T-helper 2 cell (primary cell): ENCODE measurements at places on chromosomes 4 and X.

- no peak for DNase-seq
Measured at GRCh38 chr4:98480535-98480934, 177.9 kb downstream of the TSPAN5 start.

DNA sequence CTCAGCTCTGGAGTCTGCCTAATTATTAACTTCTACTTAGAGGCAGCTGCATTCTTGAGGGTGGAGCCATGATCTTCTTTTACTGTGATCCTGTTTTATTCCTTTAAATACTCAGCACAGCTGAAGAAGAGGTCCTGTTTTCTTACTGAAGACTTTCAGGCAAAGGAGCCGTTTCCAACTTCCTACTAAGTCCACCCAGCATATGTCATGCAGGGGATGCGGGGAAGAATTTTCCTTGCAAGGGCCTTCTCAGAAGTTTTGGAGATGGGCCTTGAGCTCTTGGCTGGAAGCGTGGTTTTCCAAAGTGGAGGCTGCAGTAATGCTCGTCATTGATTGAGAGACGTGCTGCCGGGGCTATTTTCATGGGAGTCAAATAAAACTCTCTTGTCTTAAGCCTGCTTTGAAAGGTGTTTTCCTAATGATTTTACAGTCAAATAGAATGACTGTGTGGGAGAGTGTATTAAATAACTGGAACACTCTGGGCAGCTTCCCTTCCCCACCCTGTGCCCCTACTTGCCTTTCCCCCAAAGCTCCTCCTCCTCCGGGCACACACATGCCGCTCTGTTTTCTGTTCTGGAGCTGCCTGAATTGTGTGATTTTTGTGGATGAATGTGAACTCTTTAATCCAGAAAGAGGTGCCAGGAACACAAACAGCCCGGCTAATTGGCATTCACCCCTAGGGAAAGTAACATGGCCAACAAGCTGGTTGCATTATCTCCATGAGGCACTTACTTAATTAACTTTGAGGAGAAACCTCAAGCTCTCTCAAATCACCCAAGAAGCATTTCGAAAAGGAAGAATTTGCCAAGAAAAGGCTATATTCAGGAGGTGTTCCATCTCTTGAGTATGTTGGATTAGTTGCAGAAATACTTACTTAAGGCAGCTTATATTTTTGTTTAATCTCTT is 28.1 kb downstream of the FGF2 start:
- no peak for DNase-seq

DNA sequence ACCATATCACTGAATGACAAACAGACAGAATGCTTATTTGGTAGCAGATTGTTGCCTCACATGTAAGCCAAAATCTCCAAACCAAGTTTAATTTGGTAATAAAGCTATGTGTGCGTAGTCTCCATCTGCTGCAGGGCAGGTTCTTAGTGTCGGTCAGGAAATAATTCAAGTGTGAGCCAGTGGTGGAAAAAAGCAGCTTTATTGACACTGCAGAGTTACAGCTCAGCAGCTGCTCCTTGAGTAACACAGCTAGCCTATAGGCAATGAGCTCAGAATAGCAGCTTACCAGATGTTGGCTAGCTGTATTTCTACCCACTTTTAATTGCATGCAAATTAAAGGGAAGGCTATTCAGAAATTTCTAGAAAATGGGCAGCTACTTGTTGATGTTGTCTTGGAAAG is 757.8 kb upstream of the HS3ST1 start:
- no peak for DNase-seq

DNA sequence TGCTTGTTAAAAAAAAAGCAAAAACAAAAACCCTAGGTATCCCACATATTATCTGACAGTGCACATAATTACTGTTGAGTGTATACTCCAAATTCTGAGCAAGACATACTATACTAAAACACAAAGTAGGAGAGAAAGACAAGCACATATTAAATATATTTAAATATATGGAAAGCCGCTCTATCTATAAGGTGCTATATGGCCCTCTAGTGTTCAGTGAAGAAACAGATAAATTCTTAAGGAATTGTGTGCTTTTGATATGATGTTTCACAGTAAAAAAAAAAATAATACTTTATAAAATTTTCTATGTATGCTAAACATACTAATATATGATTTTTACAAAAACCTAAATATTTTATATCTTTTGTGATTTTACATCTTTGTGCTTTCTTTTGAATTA is 137.8 kb downstream of the FBXW7 start:
- DNase-seq: no peak

DNA sequence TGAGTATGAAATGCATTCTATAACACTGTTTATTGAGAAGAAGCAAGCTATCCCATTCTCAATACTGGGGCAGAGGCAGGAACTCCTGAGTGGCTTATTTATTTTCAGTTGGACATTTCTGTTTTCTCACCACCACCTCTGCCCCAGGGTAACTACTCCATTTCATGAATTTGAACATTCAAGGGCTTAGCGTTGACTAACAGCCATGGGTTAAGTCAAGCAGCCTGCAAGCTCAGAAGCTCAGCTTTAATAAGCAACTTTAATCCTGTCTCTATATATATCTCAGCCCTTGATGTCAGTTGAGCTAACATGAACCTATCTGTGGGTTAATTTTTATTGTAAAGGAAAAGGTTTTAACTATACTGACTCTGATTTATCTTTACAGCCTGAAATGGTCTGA is 93.8 kb downstream of the MBNL3 start:
- no peak for DNase-seq

DNA sequence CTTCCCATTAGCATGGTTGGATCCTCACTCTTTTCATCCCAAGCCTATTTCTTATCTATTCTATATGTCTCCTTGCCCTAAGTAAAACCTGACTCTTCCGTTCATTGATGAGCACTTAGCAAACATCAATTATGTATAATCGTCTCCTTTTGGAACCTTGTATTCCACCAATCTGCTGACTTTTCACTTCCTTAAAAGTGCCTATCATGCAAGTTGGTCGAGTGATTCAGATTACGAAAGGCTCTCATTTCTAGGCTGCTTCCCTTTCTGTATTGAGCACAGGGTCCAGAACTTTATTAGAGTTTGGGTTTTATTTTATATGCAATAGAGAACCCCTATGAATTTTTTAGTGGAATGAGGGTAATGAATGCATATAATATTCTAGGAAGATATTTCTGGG is 27.1 kb upstream of the ALB start:
- no peak for DNase-seq

DNA sequence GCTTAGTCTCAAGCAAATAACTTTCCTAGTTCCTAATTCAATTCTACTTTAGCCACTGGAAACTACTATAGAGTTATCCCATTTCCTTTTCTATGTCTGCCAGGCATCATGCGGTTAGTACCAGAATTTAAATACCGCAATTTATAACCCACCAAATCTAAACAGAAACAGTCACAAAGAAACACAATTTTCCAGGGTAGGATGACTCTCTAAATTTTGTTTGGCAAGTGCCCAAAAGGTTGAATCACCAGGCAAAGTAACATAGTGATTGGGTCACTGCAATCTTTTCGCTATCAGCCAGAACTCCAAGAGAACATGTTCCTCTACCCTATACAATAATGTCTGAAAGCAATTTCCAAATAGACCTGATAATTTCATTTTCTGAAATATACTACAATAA is 240.2 kb upstream of the GRIA3 start:
- DNase-seq: no peak

GRCh38 chr4:188198982-188199792 is 59.9 kb downstream of the TRIML1 start:
- no peak for DNase-seq

- DNase-seq: no peak
Measured at GRCh38 chr4:76384052-76384451, 36.9 kb downstream of the CCDC158 start.

- no peak for DNase-seq
Measured at GRCh38 chr4:175646802-175647201, 165.3 kb downstream of the GPM6A start.

- no peak for DNase-seq
Measured at GRCh38 chr4:173505924-173506518, 24.0 kb downstream of the HAND2 start.

- DNase-seq: no peak
Measured at GRCh38 chr4:74166818-74167217, 8.9 kb downstream of the MTHFD2L start.

DNA sequence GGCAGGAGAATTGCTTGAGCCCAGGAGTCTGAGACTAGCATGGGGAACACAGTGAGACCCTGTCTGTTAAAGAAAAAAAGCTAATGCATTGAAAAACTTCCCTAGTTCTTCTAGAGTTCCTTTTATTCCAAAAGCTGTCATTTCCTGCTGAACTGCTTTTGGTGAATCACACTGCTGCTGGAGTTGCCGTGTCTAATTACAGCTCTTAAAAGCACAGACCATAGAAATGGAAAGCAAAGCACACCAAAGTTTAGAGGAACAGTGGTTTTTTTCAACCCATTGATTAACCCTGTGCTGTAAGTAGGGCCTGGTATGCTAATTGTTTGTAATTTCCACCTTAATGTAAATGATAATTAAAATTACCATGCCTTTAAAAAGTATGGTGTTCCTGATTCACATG is 52.4 kb downstream of the SEPTIN11 start:
- DNase-seq: no peak

DNA sequence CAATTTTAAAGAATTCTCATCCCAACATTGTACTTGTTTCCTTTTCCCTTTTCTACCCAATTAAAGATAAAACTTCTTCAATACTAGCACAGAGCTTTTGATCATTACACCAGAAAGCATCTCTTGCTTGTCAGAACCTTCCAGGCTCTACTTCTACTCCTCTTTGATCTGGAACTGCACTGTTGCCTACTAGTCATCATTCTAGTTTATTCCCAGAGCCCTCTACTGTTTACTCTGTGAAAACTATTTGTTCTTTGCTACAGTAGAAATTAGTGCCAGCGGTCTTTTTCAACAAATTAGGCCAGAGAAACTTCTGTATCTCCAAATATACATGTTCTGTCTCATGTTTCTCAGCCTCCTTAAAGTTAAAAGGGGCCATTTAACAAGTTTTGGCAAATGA is 46.8 kb upstream of the TMPRSS11F start:
- no peak for DNase-seq

DNA sequence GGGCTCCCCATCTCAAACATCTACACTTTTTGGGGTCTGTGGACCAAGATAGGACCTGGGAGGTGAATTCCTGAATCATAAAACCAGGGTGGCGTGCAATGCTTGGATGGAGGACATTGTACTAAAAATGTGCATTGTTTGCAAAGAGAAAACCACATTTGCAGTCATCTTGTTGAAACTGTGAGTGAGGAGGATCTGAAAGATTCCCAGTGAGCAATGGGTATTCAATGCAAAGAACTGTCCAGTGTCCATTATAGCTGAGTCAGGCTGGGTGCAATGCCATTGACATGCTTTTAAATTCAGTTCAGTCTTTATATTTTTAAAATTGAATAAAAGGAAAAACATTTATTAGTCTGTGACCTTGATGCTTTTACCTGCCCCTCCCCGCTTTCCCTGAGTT is 215.7 kb downstream of the STK32B start:
- no peak for DNase-seq

DNA sequence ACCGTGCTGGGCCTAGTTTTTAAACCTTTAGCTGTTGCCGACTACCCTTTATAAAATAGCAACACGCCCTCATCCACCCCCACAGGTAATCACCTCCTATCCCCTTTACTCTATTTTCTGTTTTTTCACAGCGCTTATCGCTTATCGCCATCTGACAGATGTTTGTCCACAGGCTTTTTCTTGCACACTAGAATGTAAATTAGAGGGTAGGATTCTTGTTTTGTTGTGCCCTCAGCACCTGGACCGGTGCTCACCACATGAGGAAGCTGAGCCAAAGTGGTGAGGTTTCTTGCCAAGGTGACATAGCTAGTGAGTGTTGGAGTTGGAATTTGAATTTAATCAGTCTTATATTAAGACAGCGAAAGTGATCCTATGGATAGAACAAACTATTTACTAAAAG is 2.9 kb upstream of the RBBP7 start:
- DNase-seq: no peak

GRCh38 chr4:26141051-26141721 is 179.6 kb upstream of the RBPJ start:
- DNase-seq: no peak

DNA sequence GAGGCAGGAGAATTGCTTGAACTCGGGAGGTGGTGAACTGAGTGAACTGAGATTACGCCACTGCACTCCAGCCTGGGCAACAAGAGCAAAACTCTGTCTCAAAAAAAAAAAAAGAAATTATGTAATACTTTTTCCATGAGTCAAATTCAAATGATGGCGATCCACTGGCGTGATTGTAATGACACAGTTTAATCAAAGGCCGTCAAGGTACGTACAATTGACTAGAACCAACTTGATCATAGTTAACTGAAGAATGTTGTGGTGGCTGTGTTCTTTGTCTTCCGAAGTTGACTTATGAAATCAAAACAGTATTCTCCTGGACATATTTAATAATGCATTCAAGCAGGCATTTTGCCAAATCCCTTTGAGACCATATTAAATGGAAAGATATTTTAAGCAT is 318.6 kb upstream of the FAT1 start:
- no peak for DNase-seq

DNA sequence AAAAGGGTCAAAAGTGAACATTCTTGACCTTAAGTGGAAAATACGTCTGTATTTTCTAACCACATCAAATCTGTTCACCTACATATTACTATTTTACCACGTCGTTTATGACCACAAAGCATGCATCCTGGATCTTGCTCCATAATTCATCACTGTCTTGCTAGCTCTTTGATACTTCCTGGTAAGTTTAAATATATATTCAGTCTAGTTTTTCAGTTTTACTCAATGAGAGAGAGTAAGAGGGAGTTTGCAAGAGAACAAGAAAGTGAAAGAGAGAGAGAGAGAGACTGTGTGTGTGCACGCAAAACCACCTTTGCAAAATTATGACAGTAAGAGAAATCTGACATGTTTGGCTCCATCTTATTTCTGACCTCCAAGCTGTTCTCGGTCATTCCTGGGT is 173.7 kb upstream of the GALNTL6 start:
- no peak for DNase-seq

- no peak for DNase-seq
Measured at GRCh38 chr4:124862261-124862660, 149.7 kb upstream of the ANKRD50 start.

DNA sequence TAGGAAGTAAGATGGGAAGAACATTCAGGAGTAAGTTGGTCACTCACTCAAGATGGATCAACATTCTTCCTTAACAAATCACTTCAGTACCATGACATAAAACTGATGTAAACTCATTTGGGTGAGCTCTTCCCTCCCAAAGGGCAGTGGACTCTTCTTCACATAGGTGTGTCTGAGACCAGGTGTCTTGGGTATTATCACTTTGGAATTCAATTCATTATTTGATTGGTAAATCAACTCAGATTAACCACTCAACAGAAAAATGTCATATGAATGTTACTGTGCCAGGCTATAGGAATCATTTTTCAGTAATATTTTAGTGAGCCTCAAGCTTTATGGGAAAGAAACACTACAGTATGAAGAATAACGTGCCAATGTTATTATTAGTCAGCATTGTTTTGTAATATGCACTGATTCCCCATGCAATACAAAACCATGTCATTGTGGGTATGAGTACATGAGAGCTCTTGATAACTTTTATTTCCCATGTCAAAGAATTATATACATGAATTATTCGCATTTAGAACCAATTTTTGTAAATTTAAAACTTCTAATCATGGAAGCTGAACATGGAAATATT is 58.6 kb upstream of the ETNPPL start:
- DNase-seq: no peak
